Neural progenitor cell (in vitro differentiated cells): ENCODE measurements at places on chromosomes 7 and 10.
A peak's percentile ranks its signal among the peaks of the same experiment; 100 is the strongest.

DNA sequence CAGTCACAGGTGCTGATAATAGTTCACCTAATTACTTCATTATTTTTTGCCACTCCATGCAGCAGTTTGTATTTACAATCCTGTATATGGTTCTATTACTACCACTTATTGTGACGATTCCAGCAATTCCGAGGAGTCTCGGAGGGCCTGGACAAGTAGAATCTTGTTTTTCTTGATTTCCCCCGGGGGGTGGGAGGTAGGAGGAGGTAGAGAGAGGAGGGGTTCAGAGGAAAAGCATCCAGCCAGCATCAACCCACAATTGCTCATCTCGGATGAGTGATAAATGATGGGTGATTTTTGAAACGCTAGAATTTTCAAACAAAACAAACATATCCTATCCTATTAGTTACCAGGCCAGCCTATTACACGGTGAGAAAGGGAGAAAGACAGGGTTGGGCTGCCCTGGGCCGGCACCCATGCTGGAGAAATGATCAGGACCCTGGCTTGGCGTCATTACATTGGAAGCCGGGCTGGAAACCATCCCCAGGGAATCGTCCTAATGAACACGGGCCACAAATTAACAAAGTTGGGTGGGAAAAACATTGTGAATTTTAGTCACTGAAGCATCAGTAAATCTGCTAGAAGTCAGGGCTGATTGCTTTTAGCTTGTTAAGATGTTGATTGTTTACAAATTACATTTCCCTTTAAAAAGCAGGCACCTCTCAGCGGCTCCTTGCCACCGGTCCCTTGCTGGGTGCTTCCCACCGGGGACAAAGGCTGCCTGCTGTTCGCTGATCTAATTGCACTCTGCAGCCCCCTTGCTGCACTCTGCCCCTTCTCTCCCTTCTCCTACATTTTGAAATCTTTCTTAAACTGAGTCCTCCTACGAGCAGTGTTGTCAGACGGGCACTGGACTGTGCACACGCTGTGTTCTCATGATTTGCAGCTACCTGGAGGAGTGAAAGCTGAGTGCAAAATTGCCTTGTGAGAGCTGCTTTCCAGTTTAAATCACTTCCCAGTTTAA is 95.5 kb downstream of the FAM204A start:
- DNase-seq: peak; percentile 59

- peak; percentile 34 for DNase-seq
These were observed 21.9 kb downstream of the FRA10AC1 start for GRCh38 chr10:93680412-93681047.

GRCh38 chr7:105014693-105015389 is 836 bp downstream of the KMT2E start:
- peak; percentile 57 for DNase-seq

GRCh38 chr7:77940647-77941046 is 142.1 kb downstream of the PHTF2 start:
- peak; percentile 48 for DNase-seq

- DNase-seq: no peak
These were observed 125.7 kb downstream of the PRPF18 start for GRCh38 chr10:13712476-13712836.

DNA sequence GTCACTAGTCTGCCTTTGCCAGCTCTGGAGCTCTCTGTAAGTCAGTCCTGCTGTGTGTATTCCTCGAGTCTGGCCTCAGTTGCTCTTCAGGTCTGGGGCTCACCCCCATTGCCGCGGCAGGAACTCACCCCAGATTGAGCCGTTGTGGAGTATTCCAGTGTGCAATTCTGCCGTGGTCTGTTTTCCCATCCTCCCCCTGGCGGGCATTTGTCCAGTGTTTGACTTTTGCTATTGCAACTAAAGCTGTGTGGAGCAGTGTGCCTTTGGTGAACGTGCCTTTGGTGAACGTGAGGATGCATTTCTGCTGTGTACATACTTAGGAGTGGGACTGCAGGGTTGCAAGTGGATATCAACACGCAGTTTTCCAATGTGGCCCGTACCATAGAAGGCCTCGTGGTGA is 134.5 kb downstream of the FAM53B start:
- no peak for DNase-seq

DNA sequence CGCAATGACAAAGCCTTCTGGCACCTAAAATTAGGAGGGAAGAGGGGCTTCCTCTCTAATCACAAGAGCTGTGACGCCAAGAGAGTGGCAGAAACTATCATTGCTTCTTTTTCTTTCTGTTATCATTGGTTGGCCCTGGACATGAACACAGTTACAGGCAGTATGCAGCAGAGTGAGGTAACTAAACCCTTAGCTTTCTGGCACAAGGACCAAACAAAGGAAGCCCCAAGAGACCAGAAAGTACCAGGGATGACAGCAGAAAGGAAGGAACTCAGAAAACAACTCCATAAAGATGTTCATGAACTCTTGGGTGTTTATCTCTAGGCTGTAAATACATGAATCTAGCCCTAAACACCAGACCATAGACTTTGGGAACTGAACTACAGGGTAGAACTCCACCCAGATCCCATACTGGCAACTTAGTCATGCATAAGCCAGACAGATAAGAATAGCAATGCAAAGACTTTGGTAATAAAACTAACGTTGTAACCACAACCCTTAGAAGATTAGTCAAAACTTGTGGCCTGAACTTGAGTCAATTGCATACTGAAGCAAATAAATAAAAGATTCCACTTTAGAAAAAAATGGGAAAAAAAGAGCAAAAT is 195.7 kb upstream of the PTN start:
- DNase-seq: no peak

DNA sequence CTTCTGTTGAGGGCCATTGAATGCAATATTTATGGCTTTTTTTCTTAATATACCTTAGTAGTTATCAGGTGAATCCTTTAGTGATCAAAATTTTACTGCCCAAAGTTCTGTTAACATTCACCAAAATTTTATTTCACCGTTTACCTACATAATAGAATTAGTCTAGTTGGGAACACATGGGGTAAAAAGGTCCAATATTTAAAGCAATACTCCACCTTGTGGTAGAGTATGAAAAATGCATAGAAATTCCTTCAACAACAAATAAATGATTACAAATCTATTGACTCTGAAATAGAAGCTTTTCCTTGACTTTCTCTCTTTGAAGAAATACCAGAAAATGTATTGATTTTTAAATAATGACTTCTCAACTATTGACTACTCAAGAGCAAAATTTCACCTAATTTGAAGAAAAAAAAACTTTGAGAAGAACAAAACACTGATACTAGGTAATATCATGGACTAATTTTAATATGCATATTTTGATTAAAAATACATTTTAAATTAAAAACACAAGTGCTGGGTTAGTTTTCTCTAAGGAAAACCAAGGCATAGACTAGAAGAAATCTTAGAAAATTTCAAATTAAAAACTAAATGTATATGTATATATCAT is 43.3 kb downstream of the POLR1F start:
- peak; percentile 14 for DNase-seq

GRCh38 chr10:67521546-67521945 is 174.4 kb downstream of the CTNNA3 start:
- DNase-seq: no peak

- no peak for DNase-seq
These were observed 389.4 kb downstream of the SORCS1 start for GRCh38 chr10:106775127-106775526.

DNA sequence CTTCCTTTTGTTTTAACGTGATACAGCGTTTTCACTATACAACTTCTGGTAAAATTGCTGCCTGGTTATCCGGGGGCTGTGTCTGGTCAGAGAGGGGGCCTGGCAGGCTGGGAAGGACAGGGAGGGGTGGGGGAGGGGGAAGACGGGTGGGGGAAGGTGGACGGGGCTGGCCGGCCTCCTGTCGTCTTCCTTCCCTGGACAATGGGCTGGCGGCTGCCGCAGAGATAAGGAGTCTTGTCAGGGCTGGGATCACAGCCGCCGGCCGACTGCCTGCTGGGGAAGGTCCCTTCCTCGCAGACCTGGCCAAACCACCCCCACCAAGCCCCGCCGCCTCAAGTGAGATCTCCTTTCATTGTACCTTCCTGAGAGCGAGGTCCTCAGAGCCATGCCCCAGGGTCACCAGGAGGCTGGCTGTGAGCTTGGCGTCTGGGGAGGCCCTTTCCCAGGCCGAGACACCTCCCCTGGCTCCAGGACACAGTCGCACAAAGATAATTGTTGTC is 151.2 kb upstream of the TNRC18 start:
- DNase-seq: peak; percentile 75

- peak; percentile 68 for DNase-seq
These were observed 56.8 kb downstream of the PARP12 start for GRCh38 chr7:140005754-140006503.

GRCh38 chr10:32323051-32323450 is 23.9 kb downstream of the EPC1 start:
- DNase-seq: no peak

- no peak for DNase-seq
These were observed 362.2 kb upstream of the SHH start for GRCh38 chr7:156174428-156174827.

DNA sequence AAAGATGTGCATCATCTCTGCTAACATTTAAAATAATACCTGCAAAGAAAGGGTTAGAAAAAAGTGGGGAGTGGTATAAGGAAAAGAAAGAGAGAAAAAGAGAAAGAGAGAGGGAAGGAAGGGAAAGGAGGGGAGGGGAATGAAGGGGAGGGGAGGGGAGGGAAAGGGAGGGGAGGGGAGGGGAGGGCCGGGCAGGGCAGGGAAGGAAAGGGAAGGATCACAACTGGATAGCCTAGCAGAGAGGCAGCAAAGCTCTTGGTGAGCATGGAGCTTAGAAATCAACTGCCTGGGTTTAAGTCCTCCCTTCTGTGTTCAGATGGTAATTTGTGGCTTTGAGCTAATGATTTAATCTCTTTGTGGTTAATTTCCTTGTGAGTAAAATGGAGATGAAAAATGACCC is 5.4 kb upstream of the FAM237B start:
- no peak for DNase-seq

- no peak for DNase-seq
These were observed 88.3 kb downstream of the FAM107B start for GRCh38 chr10:14686356-14686755.

DNA sequence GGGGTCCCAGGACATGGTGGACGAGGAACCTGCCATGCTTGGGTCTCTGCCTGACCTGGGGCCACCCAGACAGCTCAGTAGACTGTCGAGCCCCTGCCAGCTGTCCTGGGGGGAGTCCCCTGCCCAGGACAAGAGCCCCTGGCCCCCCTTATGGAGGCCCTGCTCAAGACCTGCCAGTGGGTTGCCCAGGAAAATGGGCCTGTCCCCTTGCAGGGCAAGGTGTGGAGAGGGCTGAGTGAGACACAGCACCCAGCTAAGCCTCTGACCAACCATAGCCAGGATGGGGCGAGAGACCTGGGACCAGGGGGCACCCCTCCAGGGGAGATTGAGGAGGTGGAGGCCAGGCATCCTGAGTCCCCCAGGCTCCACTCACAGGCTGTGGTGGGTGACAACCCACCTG is 1.8 kb downstream of the FUOM start:
- DNase-seq: no peak

DNA sequence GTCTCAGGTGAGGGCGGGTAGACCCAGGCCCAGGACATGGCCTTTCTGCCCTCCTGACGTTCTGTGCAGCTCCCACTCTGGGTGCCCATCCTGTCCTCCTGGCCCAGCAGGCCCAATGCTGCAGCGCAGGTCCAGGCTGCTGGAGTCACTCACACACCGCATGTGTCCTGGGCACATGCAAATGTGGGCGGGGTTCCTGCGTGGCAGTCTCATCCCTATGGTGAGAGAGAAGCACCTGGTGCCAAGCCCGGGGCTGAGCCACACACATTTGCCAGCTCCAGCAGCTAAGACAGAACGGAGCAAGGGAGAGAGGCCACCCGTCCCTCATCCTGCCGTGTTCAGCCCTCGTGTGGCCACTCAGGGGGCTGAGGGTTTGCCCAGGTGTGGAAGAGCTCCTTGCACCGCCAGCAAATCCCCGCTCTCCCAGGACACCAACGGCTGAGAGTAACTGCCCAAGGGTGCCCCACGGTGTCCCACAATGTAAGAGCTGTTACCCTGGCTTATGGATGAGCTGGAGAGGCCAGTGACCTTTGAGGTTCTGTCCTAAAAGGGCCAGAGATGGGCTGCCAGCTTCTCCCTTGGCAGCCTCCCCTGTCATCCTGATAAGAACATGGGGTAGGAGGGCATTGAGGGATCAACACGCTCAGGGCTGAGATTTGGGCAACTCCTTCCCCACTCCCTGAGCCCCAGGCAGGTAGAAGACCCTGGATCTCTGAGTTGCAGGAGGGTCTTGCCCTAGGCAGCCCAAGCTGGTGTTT is 4.4 kb downstream of the FUOM start:
- DNase-seq: no peak

DNA sequence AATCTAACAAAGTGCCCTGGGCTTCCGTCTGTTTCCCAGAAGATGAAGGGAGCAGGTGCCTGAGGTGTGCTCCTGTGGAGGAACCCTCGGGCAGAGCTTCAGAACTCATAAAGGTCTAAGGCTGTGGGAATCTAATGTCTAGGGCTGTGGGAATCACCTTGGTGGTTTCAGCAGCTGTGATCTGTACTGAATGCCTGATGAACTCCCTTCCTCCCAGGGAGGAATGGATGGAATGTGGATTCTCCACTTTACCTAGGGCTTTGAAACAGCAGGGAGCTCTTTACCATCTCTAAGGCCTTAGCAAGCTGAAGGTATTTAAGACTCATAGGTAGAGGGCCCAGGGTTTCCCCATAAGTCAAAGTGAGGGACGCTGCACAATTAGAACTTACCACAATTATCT is 36.0 kb upstream of the SEMA3E start:
- peak; percentile 69 for DNase-seq

DNA sequence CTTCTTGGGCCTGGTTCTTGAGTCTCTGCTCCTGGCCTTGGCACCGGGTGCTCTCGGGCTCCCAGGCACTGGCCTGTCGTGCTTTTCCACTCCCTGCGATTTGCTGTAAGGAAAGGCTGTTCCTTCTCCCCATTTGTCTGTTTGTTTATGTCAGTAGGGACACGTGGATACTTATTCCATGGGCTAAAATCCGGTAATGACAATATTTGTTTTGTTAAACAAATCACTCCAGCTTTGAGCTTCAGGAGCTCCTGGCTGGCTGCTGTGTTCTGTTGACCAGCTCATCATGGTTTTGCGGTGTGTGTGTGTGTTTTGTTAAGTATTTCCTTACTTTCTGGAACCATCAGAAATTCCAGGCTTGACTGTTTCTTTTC is 17.5 kb upstream of the JAKMIP3 start:
- no peak for DNase-seq

DNA sequence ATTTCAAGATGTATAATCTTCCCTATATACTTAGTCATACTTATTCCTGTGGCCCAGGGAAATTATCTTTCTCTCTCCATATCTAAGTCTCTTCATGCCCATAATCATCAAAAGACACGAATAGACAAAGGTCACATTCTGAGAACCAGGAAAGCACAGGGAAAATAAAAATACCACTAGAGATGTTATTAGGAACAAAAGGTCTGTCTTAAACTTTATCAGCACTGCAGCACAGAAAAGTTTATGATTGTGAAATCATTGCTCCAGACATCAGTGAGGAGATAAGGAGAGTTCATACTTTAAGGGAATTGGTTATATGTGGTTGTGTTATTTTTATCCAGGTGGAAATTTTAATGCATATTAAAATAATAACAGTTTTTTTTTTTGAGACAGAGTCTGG is 974.6 kb upstream of the CELF2 start:
- DNase-seq: no peak

DNA sequence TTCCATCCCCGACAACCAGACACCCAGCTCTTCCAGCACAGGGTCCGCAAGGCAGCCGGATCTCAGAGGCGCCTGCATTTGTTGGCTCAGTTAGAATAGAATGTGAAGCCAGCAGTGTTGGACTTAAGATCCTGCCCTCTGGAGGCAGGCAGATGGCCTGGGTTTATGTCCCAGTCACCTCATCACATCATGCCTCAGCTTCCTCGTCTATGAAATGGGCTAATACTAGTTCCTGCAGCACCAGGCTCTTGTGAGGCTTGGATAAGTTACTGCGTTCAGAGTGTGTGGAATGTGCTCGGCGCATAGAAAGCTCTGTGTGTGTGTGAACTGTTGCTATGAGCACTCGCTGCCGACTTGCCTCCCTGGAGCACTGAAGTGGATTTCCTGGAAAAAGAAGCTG is 202.5 kb upstream of the GPR26 start:
- no peak for DNase-seq
